Stimulated activated CD4-positive, alpha-beta T cell treated with anti-CD3 and anti-CD28 coated beads, Interleukin-12 subunit alpha, Interleukin-12 subunit beta, amount 100 ng/mL, for 4 hours (primary cell): ENCODE measurements at places on chromosomes 2 and 18.

GRCh38 chr2:101540518-101540917 lies 65.6 kb upstream of the RFX8 start:
- no peak for DNase-seq

GRCh38 chr2:71154798-71155197 lies 24.4 kb downstream of the MPHOSPH10 start:
- DNase-seq, result peak; percentile 5

DNA sequence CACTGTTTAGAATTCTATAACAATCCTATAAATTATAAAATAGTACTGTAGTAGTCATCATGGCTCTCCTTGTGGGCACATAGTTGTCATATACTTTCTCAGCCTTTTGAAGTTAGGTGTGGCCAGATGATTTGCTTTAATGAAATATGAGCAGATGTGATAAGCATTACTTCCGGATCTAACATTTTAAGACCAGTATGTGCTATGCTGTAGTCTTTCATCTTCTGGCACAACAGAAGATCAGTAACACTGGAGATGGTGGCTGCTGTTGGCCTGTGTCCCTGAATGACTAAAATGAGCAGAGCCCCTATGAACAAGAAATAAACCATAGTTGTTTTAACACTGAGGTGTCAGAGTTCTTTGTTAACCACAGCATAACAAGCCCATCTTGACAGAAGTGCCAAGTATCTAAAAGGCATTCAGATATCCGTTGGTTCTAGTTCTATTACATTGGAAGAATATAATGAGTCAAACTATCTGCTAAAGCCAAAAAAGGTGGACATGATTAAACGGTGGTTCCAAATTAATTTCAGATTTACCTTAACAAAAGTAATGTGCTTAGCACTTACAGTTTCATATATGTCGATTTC lies 6.3 kb downstream of the MEX3C start:
- DNase-seq, result no peak

- no peak for DNase-seq
Measured at GRCh38 chr2:234329202-234329960, 167.5 kb downstream of the ARL4C start.

DNA sequence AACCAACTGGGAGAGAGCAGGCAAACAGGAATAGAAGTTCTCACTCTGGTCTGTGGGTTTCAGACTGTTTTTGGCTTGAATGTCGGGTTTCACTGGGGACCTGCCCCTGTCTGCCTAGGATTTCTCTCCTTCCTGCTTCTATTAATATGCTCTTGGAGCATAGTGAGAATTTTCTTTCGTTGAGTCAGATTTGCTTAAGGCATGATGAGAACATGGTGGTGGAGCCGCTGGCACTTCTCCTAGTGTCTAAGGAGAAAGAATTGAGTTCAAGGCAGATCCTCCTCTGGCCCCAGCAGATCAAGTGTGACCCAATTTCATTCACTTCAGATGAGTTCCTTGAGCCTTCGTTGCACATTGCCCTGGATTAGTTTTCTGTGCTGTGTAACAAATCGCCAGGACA lies 103.9 kb upstream of the HS6ST1 start:
- no peak for DNase-seq

- DNase-seq, result peak; percentile 15
Measured at GRCh38 chr2:43605079-43605655, 9.3 kb upstream of the THADA start.

DNA sequence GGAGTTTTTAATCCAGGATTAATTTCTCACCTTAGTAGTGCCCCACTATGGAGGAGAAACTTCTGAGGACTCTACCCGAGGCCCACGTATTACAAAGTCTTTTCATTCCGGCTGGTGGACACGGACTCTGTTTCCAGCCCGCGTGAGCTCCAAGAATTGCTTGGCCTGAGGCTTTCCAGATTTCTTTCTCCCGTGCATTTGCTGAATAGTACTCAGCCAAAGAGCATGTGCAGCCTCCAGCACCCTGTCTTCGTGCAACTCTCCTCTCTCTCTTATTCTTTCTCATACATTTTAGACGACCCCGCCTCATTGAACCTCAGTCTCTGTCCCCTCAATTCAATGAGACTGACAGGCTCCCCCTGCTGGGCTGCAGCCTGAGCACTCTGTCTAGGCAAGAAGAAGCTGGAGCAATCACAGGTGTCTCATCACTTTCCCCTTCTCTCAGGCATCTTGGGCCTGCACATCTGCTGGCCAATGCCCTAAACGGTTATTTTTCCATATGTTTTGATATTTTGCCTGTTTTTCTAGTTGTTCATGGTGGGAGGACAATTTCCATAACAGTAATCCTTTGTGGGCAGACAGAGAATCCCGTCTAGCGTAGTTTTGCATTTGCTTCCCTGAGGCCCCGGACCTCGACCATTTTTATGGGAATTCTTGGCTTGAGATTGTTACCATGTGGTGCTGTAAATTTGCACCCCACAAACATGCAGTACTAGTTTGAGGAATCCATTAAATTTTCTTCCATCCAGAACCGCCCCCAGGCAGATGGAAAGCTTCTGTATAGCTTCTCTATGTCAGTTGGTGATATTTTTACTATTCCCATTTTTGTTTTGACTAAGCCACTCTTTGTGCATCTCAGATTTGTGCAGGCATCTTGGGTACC lies 50.1 kb upstream of the LPIN2 start:
- peak; percentile 62 for DNase-seq

GRCh38 chr2:38496927-38497669 lies 105.6 kb downstream of the HNRNPLL start:
- no peak for DNase-seq

- DNase-seq, result no peak
Measured at GRCh38 chr2:193867454-193867853, 1672.7 kb upstream of the TMEFF2 start.

GRCh38 chr2:239028253-239028619 lies 180.4 kb downstream of the TWIST2 start:
- DNase-seq, result no peak

DNA sequence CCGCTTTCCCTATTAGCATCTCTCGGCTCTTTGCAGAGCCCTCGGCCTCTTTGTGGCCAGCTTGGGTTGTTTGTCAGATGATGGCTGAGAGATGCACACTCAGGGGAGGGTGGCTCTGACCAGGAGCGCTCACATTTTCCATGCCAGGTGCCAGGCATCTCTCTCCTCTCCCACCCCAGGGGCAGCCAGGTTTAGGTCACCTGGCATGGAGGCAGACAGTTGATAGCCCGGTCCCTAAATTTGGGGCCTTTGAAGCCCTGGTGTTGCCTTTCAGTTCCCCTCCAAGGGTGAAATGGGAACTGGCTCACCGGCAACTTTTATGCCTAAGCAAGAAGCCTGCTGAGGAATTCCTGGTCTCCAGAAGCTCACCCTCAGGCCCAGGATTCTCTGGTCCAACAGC lies 19.1 kb downstream of the LBH start:
- no peak for DNase-seq

- DNase-seq, result peak; percentile 45
Measured at GRCh38 chr2:70141212-70141901, 49.5 kb downstream of the C2orf42 start.

DNA sequence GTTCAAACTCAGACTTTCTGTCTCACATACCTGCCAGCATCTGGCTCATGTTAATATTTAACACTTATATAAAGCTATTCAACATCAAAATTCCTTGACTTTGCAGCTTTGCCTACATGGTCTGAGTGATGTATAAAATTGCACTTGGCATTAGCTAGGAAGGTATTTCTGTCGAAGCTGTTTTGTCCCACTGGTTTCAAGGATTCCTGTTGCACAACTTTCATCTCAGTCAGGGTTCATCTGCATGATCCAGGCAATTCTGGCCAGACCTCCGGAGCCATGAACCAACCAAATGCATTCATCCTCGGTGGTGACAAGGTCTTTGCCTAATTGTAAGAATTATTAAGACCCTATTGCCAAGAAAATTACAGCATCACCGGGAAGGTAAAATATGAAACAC lies 185.4 kb downstream of the ZEB2 start:
- no peak for DNase-seq

GRCh38 chr2:33835911-33836310 lies 236.8 kb upstream of the FAM98A start:
- no peak for DNase-seq
